ENCODE measurements at places on chromosomes 7 and 10.

DNA sequence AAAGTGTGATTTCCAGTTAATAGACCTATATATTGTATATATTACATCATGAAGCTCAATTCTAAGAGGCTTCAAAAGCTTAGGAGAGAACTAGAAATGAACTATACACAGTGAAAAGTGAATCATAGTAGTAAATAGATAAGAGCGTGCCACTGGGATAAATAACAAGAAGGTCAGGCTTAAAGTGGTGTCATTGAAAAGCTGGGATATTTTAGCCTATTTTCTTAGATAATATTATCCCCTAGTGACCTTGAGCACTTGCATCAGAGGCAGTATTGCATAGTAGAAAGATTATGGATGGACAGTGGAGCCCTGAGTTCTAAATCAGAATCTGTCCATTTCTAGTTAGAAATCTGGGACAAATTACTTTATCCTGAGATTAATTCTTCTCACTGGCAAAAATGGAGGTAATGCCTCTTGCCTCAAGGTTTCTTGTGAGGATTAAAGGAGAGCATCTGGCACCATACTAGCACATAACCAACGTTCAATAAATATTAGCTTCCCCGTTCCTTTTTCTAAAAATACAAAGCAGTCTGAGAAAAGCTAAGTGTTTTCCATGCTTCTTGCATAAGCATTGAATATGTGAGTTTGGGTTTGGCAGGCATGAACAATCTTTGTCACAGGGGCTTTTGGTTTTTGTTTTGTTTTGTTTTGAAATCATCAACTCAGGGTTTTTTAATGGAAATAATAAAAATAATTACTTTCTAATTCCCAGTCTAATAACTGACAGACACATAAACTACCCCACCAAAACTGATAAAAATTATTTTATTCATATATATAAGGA lies 27.3 kb upstream of the MACC1 start:
- DNase-seq: no peak

DNA sequence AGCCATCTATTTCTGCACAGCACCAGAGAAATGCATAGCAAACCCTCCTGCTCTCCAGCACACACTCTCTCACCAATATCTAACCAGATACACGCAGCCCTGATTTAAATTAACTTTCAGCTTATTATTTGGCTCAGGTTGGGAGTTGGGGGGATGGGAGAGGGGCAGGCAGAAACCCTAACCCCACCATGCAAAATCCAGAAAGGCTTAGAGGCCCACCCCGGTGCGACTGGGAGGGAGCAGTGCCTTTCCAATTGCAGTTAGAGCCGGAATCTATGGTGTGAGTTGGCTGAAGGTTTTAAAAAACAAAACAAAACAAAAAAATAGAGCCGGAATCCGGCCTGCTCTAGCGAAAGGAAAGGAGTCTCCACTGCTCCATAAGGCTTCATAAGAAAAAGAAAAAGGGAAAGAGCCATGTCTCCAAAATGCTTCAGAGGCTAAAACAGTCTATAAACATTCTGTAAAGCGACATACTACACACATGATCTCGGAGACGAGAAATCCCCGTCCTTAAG lies 2.9 kb downstream of the IGF2BP3 start:
- no peak for DNase-seq

- no peak for DNase-seq
These were observed 462.2 kb upstream of the LRRTM3 start for GRCh38 chr10:66463611-66464010.

- DNase-seq: no peak
These were observed 520.2 kb upstream of the ZWINT start for GRCh38 chr10:56881218-56881617.

DNA sequence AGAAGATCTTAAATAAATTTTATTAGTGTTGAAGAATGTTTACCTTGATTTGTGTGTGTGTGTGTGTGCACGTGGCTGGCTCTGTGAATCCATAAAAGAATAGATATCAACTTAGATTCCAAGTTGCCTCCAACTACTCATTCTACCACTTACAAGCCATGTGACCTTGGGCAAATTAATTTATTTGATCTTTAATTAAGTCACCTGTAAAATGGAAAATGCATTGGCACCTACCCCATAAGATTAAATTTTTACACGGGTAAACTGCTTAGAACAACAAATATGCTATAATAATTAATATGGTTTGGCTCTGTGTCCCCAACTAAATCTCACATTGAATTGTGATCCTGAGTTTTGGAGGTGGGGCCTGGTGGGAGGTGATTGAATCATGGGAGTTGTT lies 604.9 kb upstream of the NRG3 start:
- no peak for DNase-seq

DNA sequence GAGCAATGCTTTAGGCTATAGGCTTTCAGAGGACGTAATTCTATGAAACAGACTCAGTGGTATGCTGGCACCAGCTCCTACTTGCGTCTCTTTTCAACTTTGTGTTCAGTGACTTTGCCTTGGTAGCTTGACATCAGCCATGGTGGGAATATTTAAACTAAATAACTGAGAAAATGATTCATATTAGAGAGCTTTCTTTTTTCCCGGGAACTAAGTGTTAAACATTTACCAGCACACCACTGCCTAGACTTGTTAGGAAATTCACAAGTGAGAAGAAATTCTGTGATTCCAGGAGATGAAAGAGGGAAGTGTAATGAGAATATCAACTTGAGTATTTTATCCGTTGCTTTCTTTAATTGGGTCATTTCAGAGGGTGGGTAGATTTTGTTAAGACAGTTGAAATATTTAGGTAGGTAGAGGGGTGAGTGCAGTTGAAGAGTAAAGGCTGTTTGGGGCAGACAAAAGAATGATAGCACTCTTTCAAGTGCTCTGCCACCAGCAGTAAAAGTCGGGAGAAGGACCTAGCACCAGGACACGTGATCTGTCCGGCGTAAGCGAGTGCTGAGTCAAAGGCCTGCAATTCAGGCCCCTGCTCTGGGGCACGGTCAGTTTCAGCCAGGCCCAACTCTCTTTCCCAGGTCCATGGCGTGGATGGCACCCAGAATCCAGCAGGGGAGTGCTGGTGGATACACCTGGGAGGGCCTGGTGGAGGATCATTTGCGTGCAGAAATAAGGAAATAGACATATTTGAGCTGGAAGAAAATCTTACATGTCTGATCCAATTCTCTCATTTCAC lies 206.3 kb downstream of the SNX10 start:
- no peak for DNase-seq

GRCh38 chr7:47531584-47532492 lies 50.1 kb downstream of the TNS3 start:
- DNase-seq: no peak
